ENCODE measurements at places on chromosomes 4 and X.

GRCh38 chr4:78720994-78721677 is 55.0 kb upstream of the BMP2K start:
- DNase-seq: peak; percentile 1

DNA sequence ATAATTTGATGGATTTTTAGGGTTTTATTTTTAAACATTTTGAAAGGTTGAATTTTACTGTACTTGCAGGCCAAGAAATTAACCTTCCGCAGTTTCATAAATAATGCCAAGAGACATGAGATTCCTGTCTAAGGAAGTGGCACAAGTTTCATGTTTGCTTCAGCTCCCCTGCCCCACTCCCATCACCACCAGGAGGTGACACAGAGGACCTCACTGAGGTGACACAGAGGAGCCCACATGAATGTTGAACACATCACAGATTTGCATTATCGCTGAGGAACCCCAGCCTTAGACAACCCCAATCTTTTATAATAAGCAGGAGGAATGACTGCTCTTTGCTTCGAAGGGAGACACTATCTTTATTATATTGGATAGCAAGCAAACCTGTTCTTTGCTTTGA is 491.4 kb upstream of the ATOH1 start:
- DNase-seq: no peak

DNA sequence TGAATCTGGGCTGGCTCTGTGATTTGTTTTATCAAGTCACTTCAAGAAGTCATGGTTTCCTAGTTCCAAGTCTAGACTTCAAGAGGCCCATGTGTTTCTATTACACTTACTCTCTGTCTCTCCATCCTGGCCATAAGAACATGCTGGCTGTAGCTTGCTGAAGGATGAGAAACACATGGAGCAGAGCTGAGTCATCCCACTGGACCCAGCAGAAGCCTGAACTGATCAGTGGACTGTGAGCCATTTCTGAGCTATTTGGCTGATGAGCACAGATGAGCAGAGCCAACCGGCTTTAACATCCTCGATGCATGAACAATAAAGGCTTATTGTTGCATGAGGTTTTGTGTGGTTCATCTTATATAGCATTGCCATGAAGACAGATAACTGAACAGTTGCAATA is 290.6 kb upstream of the BOD1L1 start:
- no peak for DNase-seq

GRCh38 chr4:103934178-103934789 is 214.5 kb upstream of the TACR3 start:
- no peak for DNase-seq

DNA sequence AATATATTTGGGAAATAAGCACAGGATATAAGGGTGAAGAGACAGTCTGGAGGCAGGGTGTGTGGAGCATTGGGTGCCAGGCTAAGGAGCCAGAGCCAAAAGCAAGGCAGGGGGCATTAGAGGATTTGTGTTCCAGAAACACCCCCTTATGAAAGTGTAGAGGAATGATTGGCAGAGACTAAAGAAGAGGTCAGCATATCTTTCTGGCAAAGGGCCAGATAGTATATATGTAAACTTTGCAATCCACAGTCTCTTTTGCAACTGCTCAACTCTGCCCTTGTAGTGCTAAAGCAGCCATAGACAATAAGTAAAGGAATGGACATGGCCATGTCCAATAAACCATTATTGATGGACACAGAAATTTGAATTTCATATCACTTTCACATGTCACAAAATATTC is 3.6 kb upstream of the SLC9A6 start:
- no peak for DNase-seq

DNA sequence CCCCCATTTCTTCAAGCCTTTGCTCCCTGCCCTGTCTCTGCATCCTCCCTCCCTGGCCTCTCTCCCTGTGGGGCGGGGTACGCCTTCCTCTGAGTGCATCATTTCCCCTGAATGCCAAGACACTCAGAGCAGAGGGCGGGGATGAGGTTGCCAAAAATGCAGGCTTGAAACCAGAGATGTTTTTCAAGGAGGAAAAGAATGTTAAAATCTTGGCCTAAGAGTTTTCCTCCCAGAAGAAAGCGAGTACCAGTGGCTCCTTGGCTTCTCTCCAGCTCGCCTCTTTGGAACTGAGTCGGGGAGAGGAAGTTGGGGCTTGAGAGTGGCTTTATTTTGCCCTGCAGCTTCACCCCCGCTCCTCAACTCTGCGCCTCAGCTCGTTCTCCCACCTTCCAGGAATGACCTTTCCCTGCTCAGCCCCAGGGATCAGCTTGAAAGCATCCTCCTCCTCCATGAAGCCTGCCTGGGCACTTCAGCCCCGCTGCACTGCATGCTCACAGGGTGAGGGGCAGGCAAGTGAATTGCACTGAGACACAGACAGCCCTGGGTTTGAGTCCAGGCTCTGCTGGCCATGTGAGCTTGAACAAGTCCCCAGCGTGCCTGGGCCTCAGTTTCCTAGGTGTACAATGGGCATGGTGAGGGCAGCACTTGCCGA is 57.5 kb upstream of the SORCS2 start:
- DNase-seq: no peak

GRCh38 chr4:109574443-109574850 is 14.4 kb downstream of the MCUB start:
- no peak for DNase-seq

- DNase-seq: no peak
These were observed 22.4 kb upstream of the IL21 start for GRCh38 chr4:122643257-122643656.

GRCh38 chr4:151434183-151434860 is 25.3 kb downstream of the FHIP1A start:
- no peak for DNase-seq

- no peak for DNase-seq
These were observed 2.9 kb downstream of the ANTXR2 start for GRCh38 chr4:80069837-80070731.

GRCh38 chr4:56773346-56773745 is 48.2 kb downstream of the SPINK2 start:
- no peak for DNase-seq

GRCh38 chr4:120869613-120870278 is 52.8 kb downstream of the PRDM5 start:
- no peak for DNase-seq

DNA sequence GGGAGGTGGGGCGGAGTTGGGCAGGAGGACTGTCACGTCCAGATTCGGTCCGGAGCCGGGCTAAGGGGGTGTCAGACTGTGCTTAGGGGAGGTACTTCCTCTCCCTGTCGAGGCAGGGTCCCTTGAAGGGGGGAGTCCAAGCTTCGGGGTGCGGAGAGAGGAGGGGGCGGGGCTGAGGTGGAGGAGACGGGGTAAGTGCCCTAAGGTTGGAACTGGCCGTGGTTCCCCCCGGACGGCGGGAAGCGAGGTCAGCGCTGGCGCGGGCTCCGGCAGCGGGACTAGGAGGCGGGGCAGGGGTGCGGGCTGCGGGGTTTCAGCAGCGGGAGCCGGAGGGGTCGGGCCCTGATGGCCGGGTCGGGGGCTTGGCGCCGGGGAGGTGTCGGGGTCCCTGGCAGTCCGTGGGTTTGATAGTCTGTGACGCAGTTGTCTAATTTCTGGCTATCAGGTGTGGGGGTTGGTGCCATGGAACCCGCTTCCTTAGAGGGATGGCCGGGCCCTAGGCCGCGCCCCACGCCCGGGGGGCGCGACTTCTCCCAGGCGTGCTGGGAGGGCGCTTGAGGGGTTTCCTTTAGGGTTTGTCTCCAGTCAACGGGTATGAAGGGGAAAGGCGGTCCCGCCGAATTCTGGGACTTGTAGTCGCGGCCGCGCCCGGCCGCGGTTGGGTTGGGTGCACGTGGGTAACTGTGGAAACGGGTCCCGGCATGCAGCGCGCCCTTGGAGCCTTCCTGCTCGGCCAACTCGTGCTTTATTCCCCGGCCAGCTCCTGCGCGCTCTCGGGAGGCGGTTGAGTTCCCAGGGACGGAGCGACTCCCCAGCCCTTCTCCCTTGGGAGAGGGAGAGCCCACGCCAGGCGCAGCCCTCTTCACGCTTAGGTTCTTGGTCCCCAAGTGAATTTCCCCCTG is 1.5 kb downstream of the DCUN1D4 start:
- DNase-seq: peak; percentile 78

GRCh38 chr4:125620066-125620860 is 305.5 kb downstream of the FAT4 start:
- no peak for DNase-seq

DNA sequence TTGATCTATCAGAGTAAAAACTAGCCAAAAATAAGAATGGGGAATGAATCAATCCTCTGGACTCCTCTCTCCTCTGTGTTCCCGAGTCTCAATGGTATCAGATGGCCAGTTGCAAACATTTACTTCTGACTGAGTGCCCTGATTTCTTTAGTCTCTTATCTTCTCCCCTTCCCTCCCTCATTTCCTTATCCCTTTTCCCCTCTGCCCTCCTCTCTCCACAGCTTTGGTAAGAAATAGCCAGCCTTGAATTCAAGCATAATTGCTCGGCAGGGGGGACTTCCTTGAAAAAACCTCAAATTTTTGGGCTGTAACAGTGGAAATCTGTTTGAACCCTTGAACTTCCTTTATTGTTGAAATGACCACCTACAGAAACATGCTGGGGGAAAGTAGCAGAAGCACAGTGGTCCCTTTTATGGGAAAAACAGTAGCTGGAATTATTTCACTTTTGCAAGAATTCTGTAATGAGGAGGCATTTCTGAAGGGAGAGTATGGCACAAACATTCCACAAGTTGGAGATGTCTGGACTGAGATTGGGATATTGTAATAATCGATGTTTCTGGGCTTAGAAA is 40.3 kb downstream of the NHS start:
- DNase-seq: no peak

- no peak for DNase-seq
These were observed 245.8 kb upstream of the DIAPH2 start for GRCh38 chrX:96438803-96439202.

GRCh38 chr4:10302096-10302495 is 155.1 kb downstream of the ZNF518B start:
- no peak for DNase-seq

GRCh38 chr4:109027016-109027500 is 264.2 kb upstream of the ETNPPL start:
- no peak for DNase-seq

DNA sequence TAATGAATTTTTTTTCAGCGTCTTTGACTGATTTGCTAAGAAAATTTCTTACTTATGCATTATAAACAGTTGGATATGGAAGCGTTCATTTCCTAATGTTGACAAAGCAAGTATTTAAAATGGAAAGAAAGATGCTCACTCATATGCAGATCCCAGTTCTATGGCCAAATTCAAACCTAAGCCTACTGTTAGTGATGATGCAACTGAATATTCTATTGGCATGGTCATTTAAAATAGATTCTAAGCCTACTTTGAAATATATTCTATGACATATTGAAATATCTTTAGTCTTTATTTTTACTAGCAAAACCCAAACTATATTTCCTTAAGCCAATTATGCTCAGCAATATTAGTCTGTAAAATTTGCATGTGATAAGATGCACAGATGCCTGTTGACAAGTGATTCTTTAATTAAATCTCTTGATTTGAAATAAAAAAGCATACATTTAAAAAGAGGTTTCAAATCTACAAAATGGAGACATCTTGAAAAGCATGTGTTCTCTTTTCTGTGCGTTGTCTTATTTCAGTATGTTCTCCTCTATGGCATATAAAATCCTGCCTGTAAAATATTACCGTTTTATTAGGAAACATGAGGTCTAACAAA is 96.6 kb upstream of the NAP1L5 start:
- DNase-seq: no peak

GRCh38 chr4:11611868-11612267 is 183.2 kb upstream of the HS3ST1 start:
- no peak for DNase-seq

GRCh38 chrX:30714138-30714537 is 60.9 kb downstream of the GK start:
- no peak for DNase-seq

- no peak for DNase-seq
These were observed 9.3 kb downstream of the PAGE4 start for GRCh38 chrX:49838374-49838773.

DNA sequence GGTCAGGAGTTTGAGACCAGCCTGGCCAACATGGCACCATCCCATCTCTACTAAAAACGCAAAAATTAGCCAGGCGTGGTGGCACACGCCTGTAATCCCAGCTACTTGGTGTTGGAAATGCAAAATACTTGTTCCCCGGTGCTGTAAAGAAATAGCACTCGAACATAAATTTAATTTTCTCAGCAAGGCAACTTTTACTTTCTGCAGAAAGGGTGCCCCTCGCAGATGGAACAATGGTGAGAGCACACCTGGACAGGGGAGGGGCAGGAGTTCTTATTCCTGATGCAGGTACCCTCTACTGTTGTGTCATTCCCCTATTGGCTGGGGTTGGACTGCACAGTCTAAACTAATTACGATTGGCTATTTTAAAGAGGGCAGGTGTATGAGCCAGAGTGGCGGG is 139.7 kb downstream of the FHIP1A start:
- no peak for DNase-seq

- DNase-seq: no peak
These were observed at the start of gene ADGRG2 for GRCh38 chrX:19121898-19122640. Gene ADGRG2 (minus strand): TSS chrX:19122468. CDS start chrX:19068834, 53,634 bp downstream.

- no peak for DNase-seq
These were observed 61.4 kb downstream of the SMARCA1 start for GRCh38 chrX:129461801-129462456.

DNA sequence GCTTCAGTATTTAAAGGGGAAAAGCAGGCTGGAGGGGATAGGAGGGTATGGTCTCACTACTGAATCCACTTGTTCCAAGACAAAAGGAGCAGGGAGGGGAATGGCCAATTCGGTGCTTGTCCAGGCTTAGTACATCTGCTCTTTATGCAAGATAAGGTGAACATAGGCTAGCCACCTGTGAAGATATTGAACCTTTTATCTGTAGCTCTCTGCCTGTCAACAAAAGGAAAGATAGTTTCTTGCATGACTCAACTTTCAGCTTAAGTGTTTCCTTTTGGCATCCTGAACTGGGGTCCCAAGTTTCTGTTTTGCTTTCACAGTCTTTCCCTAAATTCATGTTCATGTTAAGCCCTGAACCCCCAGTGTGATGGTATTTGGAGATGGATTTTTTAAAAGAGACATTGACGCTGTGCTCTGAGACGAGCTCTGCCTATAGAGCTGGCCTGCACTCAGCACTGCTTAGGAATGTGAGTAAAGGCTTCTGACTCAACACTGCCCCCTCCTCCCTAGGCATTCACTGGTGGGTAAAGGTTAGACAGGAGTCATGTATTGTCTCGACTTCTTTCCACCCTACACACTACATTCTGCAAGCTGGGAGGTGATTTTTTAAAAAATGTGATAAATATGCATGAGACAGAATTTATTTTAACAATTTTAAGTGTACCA is 28.2 kb downstream of the FAM149A start:
- DNase-seq: no peak

DNA sequence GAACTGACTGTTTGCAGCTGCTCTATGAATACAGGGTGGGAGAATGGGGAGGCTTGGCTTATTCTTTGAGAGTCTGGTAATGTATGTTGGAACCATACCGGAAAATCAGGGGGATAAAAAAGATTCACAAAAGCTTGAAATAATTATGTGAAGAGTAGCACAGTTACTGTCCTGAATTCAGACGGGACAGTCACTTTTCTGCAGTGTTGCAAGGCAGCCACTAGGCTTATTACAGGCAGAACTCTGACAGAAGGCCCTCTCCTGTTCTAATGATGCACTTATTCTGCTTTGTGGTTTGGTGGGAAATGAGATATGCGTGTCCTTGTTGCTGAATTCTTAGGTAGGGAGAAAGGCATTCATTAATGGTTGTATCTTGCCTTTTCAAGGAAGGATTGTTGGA is 37.2 kb downstream of the GUCY1B1 start:
- no peak for DNase-seq

- DNase-seq: peak; percentile 62
These were observed 57.4 kb downstream of the TSC22D3 start for GRCh38 chrX:107718156-107718621.
